ENCODE measurements at places on chromosomes 13 and 19. TPM values are rescaled to one million over a fixed set of nuclear protein-coding genes. Genes with fewer than 3 reads are reported as not detected.

GRCh38 chr13:82962397-82962796, 919.9 kb downstream of the SLITRK1 start:
- DNase-seq, result no peak

EPS8L1 gene
- total RNA-seq, result 3.5 TPM

FLT3LG gene
- total RNA-seq, result 260 TPM

DNA sequence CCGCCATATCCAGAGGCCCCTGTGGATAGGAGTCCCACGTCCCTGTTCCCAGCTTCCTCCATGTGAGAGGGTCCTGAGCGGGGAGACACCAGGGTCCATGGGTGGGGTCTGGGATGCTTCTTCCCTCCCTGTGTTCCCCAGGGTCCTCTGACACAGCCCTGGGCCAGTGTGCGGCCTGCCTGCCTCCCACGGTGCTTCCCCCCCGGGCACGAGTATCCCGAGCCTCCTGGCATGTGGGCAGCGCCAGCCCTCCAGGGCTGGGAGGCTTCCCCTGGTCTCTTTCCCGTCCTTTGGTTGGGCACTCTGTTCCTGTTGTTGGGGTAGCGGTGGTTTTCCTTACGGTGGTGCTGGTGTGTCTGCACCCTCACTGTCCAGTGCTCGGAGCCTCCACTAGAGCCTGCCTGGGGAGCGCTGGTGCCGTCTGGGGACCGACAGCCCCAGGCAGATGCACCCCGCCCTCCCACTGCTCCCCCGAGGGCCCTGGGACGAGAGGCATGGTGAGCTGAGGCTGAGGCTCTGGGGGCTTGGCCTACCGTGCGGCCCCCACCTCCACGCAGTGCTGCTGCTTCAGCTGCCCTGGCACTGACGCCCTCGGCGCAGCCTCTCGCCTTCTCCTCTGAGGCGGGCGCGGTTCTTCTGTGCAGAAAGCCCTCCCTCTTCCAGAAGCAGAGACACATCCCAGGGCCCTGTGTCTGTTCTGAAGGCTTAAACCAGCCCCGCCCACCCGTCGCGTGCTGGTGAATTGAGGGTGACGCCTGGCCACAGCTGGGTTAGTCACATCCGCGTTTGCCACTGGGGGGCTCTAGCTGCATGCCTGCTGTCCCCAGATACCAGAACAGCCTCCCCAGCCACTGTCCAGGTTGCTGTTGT, 27.9 kb downstream of the PLEKHJ1 start:
- DNase-seq, result no peak

GRCh38 chr19:41416194-41416674, 10.9 kb downstream of the B3GNT8 start:
- no peak for DNase-seq

- peak; percentile 60 for DNase-seq
Measured at GRCh38 chr19:3852614-3853254, 16.1 kb downstream of the ZFR2 start.

GRCh38 chr19:47713046-47714021, at the start of gene EHD2:
Gene EHD2, plus strand, starts transcription at chr19:47713422. Its CDS starts 3,191 bp downstream, at chr19:47716613.
- no peak for DNase-seq
